ENCODE measurements at places on chromosomes 1 and 21.
A peak's percentile ranks its signal among the peaks of the same experiment; 100 is the strongest.

- DNase-seq = no peak
Measured at GRCh38 chr1:18734001-18734400, 103.4 kb downstream of the PAX7 start.

- DNase-seq = peak; percentile 70
Measured at GRCh38 chr1:66374148-66374547, 159.8 kb upstream of the SGIP1 start.

DNA sequence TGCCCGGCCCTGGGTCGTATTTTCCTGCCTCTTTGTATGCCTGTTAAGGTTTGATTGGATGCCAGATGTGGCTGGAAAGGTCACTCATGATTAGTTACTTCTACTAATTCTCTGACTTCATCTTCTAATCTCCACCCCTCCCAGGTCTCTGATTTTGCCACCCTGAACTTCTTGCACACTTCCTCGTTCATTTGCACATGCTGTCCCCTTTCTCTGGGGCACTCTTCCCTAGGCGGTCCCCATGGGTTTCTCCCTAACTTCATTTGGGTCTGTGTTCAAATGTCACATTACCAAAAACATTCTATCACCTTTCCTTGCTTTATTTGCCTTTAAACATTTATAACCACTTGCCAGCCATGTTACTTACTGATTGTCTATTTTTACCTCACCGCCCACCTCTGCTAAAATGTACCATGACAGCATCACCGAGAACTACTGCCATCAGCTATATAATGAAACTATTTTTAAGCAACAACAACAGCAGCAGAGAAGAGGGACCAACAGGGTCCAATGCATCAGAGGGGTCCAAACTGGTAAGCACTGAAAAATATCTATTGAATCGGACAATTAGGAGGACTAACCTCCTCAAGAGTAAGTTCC, 45.8 kb upstream of the FMOD start:
- no peak for DNase-seq

GRCh38 chr1:224753491-224753890, 137.4 kb downstream of the CNIH3 start:
- DNase-seq = no peak

GRCh38 chr1:43885279-43885801, 48.3 kb upstream of the ARTN start:
- no peak for DNase-seq

GRCh38 chr1:198880397-198880796, 241.6 kb downstream of the PTPRC start:
- no peak for DNase-seq

DNA sequence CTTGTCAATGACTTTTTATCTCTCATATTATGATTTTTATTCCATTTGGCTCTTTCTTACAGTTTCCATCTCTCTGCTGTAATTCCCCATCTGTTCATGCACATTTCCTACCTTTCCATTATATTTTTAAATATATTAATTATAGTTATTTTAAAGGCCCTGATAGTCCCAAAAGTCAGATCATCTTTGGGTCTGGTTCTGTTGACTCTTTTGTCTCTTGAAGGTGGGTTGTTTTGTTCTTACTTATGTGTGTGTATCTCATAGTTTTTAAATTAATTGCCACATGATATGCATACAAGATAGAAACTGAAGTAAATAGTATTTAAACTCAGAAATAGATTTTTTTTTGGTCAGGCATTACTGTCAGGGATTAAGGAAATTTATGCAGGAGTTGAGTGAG, 178.0 kb upstream of the AJAP1 start:
- DNase-seq = no peak

- no peak for DNase-seq
Measured at GRCh38 chr21:37375866-37376574, 9.4 kb downstream of the DYRK1A start.

- no peak for DNase-seq
Measured at GRCh38 chr1:14267991-14268390, 330.5 kb upstream of the KAZN start.

- no peak for DNase-seq
Measured at GRCh38 chr1:222106377-222106776, 364.5 kb upstream of the DUSP10 start.

DNA sequence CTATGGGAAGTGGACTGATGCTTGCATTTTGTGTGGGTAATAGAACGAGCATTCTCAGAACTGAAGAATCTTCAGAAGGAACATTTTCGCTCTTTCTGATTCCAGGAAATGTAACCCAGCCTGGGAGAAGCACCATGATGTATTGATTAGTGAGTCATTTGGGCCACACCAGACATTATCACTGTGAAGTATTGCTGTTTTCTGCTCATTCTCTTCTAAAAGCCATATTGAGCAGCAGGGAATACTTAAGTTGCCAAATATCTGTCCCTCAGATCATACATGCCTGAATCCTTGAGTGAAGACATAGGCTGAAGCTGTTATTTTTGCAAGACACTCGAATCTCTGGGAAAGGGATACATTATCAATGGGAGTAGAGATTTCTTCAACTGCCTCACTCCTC, 213.1 kb downstream of the PCP4 start:
- no peak for DNase-seq

- no peak for DNase-seq
Measured at GRCh38 chr1:35589516-35590427, 16.7 kb downstream of the TFAP2E start.

DNA sequence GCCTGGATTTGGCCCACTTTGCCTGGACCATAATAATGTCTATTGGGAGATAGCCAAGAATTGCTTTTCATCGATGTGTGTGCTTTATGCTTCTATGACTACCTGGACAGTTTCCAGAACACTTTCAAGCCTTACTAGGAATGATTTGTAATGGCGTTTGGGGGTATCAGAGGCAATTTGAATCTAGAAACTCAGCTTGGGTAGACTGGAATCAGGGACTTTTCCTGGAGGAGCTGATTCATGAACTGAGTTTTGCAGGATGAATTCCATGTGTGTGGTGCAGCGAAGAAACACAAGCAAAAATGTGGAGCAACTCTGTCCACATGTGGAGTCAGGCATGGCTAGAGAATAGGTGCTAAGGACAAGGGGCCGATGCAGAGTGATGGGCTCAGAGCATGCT, 11.9 kb upstream of the TMEM61 start:
- no peak for DNase-seq

DNA sequence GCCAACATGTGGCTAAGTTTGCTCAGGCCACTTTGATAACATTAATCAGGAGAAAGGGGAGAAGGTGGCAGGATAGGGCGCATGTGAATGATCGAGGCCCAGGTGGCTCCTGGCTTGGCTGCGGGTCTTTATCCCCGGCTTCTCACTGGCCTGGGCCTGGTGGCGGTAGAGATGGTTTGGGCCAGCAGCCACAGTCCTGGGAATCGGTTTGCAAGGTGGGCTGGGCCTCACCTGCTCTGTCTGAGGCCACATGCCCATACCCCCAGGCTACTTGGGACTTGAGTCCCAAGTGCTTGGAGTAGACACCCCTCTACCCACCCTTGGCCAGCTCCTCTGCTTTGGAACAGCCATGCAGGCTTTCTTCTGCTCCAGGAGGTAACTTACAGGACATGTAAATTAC, 49.7 kb upstream of the DISP3 start:
- no peak for DNase-seq

DNA sequence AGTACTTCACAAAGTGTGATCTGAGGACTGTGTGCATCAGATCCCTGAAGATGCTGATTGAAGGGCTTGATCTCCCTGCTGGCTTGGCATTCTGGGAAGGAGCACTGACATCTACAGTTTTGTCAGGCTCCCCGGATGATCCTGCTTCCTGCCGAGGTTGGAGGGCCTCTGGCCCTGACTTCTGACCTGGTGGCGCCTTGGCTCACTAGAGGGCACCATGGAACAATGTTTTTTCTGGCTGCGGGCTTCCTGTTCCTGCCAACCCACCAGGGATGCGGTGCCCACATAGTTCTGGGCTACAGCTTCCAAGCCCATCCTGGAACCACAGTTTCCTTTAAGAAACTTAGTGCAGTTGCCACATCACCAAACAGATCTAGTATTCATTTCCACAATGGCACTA, 38.8 kb upstream of the RASAL2 start:
- no peak for DNase-seq

DNA sequence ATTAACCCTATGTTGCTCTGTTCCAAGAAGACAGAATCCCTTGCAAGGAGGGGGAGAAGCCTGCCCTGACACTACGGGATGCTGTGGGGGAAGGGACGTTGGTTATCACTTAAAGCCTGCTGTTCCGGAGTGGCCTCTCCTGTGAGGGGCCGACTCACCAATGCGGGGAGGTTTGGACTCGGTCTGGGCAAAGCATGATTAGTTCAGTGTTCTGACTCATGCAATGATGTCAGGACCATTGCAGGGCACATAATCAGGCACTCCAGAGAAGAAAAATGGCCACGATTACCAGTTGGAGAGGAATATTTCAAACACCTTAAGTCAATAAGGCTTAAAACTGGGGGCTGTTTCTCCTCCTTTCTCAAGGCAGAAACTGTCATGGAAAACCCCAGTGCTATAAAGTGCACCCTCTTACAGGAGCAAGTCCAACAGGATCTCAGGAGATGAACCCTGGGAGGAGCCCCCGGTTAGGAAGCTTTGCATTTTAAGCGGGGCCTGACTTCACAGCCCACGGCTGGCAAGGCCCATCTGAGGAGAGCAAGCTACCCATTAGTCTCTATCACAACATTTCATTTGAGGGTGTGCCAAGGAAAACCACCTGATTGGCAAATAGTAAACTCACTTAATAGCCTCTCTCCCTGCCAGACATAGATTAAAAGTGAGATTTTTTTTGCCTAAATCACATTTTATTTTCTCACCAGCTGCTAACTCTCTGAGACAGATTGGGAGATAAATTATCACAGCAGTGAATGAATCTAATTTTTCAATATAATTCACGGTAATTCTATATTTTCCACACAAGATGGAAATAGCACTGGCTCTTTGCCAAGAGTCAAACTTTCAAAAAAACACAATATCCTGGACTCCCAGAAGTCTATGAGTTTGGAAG, 202.5 kb downstream of the C1orf94 start:
- DNase-seq = no peak

DNA sequence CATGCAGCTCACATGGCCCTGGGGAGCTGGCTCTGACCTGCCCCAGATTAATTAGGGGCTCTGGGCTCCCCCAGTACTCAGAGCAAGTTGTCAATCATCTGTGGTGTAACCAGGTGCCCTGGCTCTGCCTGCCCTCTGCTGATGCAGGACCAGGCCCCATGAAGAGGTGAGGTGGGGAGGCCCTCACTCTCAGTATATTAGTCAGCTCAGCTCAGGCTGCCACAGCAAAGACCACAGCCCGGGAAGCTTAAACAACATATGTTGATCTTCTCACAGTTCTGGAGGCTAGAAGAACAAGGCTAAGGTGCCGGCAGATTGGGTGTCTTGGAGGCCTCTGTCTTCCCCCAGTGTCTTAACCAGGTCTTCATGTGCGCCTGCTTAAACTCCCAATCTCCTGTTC, 66.5 kb downstream of the FCRL5 start:
- DNase-seq = no peak

DNA sequence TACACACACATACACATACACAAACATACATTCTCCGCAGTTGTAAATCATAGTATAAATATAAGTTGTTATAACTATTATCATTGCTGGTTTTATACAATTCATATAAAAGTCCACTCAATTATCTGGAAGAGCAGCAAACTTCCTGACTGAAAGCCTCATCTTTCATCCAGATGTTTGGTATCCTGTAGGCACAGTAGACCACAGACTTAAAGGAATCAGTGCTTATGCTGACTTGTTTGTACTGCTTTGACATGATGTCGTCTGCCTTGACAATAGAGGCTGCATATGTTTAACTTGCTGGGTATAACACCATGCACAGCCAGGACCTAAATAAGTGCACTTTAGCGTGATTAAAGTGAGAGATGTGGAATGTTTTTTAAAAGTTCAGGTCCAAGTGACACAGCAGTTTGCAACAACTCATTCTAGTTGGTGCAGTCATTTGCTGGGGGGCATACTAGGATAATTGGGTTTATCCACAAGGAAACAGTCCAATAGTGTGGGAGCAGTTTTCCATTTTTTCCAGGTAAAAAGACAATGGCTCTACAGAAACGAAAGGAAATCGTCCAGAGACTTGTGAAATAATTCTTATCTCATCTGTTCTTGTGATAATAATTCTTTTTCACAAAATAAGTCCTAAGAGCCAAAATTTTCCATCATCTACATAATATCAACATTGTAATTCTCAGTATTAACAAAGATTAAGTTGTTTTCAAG, 110.3 kb upstream of the TSPAN2 start:
- DNase-seq = no peak

DNA sequence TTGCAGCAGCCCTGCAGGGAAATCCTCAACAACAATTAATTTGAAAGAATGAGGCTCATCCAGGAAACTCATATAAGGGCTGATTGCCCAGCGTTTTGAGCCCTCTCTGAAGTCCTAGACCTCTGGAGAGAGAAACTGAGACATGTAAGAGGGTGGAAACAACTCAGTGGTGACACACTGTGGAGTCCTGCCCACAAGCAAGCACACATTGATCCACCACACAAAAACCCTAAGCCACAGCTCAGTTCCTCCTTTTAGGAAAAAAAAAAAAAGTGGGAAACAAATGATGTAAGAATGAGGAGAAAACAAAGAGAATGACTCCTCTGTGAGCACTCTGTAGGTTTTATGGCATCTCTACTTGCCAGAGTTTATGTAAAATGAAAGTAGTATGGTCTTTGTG, 22.9 kb upstream of the PLA2G5 start:
- no peak for DNase-seq

GRCh38 chr1:18230840-18231239, 123.2 kb downstream of the IGSF21 start:
- DNase-seq = no peak

DNA sequence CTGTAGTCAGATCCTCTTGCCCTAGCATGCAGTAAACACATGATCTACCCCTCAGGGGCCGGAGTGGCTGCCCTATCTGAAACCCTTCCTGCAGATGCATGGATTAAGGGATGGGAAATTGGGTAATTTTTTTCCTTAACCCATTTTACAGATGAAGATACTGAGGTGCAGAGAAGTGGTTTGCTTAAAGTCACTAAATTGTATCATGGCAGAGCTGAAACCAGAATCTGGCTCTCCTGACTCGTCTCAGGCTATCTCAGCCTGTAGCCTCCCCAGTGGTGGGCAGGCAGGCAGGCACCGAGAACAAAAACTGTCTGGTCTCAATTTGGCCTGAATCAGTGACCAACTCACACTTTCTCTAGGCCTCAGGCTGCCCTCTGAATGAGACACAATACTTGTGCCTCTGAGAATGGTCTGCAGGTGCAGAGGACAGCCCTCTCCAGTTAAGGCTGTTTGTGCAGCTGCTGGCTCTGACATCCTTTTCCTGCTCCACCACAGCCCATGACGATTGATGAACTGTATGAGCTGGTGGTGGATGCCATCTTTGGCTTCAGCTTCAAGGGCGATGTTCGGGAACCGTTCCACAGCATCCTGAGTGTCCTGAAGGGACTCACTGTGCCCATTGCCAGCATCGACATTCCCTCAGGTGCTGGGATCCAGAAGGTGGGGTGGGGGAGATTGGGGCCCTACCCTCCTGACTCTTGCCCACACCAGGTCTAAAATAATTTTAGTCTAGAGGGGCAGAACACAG, 1.5 kb downstream of the NAXE start:
- DNase-seq = no peak

- no peak for DNase-seq
Measured at GRCh38 chr21:37682966-37683365, 233.3 kb downstream of the KCNJ6 start.

GRCh38 chr1:50452700-50453099, 29.5 kb upstream of the DMRTA2 start:
- DNase-seq = no peak

Data from activated CD4-positive, alpha-beta T cell treated with anti-CD3 and anti-CD28 coated beads, Interleukin-10, Interleukin-2, amounts not matched to agents 100 ng/mL and 50 ng/mL, durations not matched to agents 16 hours and 8 hours (primary cell).